Heart left ventricle (tissue), 16 donors: ENCODE measurements at places on chromosomes 4 and X. TPM values are rescaled to one million over a fixed set of nuclear protein-coding genes. Genes with fewer than 3 reads are reported as not detected.

The PPP1R2C gene
- total RNA-seq = not detected

- no peak for DNase-seq
- no peaks in the 10 kb centered on the region for H3K27me3 ChIP-seq
- H3K27ac ChIP-seq = no peak overlapping the region
These were observed 3.7 kb upstream of the TREX2 start for GRCh38 chrX:153449368-153450113.

- H3K27me3 ChIP-seq = no peaks in the 10 kb centered on the region
- no peaks in the 10 kb centered on the region for H3K36me3 ChIP-seq
- DNase-seq = no peak
- no peaks in the 10 kb centered on the region for H3K4me1 ChIP-seq
These were observed 534.3 kb downstream of the ADGRL3 start for GRCh38 chr4:61734409-61734808.

DNA sequence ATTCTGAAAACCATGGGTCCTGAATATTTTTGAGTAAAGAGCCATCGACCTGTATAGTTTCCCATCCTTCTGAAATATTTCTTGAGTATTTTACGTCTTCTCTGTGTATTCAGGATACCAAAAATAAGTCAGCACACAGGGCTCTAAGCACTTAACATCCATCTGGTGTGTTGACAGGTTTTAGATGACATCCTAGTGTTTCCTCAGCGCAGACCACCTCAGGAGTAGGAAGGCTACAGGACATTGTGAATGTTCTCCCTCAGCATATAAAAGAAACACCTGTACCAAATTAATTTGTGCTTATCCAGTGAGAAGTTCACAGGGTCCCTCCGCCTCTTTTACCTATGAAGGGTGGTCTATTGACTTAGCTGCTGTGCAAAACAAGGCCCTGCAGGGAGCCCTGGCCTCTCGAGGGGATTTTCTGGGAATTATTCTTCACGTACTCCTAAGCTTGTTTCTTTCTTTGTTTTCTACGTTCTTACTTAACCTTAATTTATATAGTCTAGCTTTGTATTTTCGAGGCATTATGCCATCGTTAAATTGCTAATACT, 241.8 kb downstream of the FBXO8 start:
- H3K27me3 ChIP-seq = no peaks in the 10 kb centered on the region
- no peaks in the 10 kb centered on the region for H3K4me1 ChIP-seq
- no peak for DNase-seq
- H3K4me3 ChIP-seq = no peak overlapping the region

The ANXA5 gene
- 157 TPM for total RNA-seq

GRCh38 chr4:47349326-47349725, 114.2 kb downstream of the COMMD8 start:
- no peaks in the 10 kb centered on the region for H3K27me3 ChIP-seq
- H3K27ac ChIP-seq = no peak overlapping the region
- no peaks in the 10 kb centered on the region for H3K4me1 ChIP-seq
- no peaks in the 10 kb centered on the region for H3K36me3 ChIP-seq
- no peak for DNase-seq
- H3K4me3 ChIP-seq = no peak overlapping the region

The FUNDC2 gene
- 390 TPM for total RNA-seq

The VCX2 gene
- not detected for total RNA-seq

- H3K27ac ChIP-seq = no peak overlapping the region
- peaks cover 11% of the 10 kb centered on the region for H3K27me3 ChIP-seq
- no peaks in the 10 kb centered on the region for H3K36me3 ChIP-seq
- no peaks in the 10 kb centered on the region for H3K4me1 ChIP-seq
These were observed 45.7 kb upstream of the HMX1 start for GRCh38 chr4:8917321-8917811.

DNA sequence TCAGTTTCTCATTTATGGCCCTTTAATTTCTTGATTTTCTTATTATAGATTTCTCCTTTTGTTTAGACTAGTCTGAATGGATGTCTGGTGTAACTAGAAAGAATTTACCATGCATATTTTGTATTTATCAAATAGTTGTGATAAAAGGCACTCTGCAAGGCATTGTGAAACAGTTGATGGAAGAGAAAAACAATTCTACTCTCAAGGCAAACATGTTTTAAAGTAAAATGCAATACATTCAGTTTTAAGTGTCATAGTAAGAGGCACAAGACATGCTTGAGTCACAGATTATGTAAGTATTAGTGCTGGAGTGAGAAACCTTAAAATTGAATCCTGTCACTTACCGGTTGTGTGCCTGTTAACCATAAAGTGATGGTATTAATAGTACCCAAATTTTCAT, 283.3 kb upstream of the DKK2 start:
- no peaks in the 10 kb centered on the region for H3K27me3 ChIP-seq
- no peak for DNase-seq
- no peak overlapping the region for H3K27ac ChIP-seq
- H3K4me3 ChIP-seq = no peak overlapping the region

GRCh38 chrX:136762820-136763452, 17.8 kb downstream of the ARHGEF6 start:
- H3K27me3 ChIP-seq = no peaks in the 10 kb centered on the region
- no peak for DNase-seq
- no peaks in the 10 kb centered on the region for H3K4me1 ChIP-seq
- no peak overlapping the region for H3K27ac ChIP-seq
- H3K36me3 ChIP-seq = no peaks in the 10 kb centered on the region

GRCh38 chrX:100895365-100896075, 21.4 kb upstream of the NOX1 start:
- H3K36me3 ChIP-seq = no peaks in the 10 kb centered on the region
- H3K4me1 ChIP-seq = no peaks in the 10 kb centered on the region
- DNase-seq = no peak
- peaks cover 17% of the 10 kb centered on the region for H3K27me3 ChIP-seq

DNA sequence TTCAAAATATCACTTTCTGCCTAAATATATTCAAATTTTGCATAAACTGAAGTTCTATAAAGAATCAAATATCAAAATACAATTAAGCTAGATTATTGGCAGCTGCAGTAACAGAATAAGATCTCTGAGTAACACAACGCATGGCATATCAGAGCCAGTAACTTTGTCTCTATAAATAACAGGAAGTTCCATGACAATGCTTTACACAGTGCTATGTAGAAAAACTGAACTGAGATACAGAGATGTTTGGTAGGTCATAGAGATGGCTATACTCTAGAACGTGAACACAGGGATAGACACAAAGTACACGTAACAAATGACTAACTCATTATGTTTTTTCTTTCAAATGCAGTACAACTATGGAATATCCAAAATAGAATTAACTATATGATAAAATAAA, 18.2 kb downstream of the UBE2D3 start:
- no peaks in the 10 kb centered on the region for H3K27me3 ChIP-seq
- H3K4me1 ChIP-seq = peaks cover 86% of the 10 kb centered on the region
- DNase-seq = no peak
- peaks cover 21% of the 10 kb centered on the region for H3K36me3 ChIP-seq

The XAGE1A gene
- not detected for total RNA-seq

The CLNK gene
- not detected for total RNA-seq

GRCh38 chr4:22707390-22707789, 14.7 kb downstream of the GBA3 start:
- no peak for DNase-seq
- H3K4me3 ChIP-seq = no peak overlapping the region
- no peaks in the 10 kb centered on the region for H3K27me3 ChIP-seq
- H3K4me1 ChIP-seq = no peaks in the 10 kb centered on the region

GRCh38 chrX:148504506-148504905, 4.1 kb downstream of the AFF2 start:
- H3K4me1 ChIP-seq = peaks cover 14% of the 10 kb centered on the region
- no peak overlapping the region for H3K4me3 ChIP-seq
- H3K27me3 ChIP-seq = peaks cover 26% of the 10 kb centered on the region
- no peaks in the 10 kb centered on the region for H3K36me3 ChIP-seq
- DNase-seq = no peak
- H3K27ac ChIP-seq = no peak overlapping the region

DNA sequence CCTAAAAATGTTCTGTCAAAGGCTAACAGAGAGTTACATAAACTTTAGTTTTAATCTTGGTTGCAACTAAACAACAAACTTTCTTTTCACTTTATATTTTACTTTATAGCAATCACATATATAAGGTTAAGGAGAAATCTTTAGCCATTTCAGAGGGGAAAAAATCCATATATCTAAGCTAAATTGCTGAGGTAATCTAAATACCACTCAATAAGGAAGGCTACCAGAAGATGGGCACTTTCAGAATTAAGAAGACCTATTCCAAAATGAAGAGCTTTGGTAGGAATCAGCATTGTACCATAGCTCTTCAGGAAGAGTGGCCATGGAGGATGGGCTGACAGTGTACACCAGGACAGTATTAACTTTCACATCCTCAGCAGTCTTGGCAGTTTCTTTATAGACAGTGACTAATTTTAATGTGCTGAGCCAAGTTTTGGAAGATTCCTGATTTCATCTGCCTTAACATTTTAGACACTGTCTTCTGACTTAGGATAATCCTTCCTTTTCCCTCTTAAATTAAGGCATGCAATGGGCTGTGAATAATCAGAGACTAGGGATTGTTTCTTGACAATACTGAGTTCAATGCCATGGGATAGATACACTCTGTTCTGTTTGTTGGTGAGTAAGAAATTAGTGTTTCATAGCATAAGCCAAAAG, 7.1 kb downstream of the FAT4 start:
- H3K36me3 ChIP-seq = peaks cover 8% of the 10 kb centered on the region
- peak overlapping the region; percentile 22 for H3K27ac ChIP-seq
- no peak for DNase-seq

GRCh38 chr4:36719425-36719824, 438.0 kb downstream of the DTHD1 start:
- H3K4me3 ChIP-seq = no peak overlapping the region
- DNase-seq = no peak
- H3K4me1 ChIP-seq = no peaks in the 10 kb centered on the region
- H3K27ac ChIP-seq = no peak overlapping the region
